ENCODE measurements at places on chromosomes 6 and 20.

DNA sequence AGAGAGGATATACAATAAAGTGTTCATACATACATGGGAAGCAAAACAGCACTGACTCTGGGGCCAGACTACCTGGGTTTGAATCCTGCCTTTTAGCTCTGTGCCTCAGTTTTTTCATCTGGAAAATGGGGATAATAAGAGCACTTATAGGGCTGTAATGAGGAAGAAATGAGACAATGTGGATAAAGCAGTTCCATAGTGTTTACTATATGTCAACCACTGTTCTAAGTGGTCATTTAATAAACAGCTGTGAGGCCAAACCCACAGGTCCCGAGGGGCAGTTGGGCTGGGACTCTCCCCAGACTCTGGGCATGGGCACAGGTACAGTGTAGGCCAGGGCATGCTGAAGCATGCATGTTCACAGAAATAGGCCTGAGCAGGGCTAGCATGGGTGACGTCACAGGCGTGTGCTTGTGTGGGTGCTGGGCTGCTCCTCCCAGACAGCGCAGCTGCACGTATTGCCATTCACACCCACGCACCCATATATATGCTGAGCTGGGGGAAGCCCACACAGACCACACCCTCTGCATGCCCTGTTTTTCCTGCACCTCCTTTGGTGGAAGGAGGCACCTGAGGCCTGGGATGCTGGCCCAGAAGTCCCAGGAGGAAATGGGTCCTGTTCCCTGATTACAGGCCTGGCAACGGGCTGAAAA lies 3.5 kb upstream of the PLCG1 start:
- DNase-seq = peak; percentile 69

- no peak for DNase-seq
Measured at GRCh38 chr6:13718123-13718458, 6.5 kb upstream of the RANBP9 start.

GRCh38 chr6:155881826-155882526 lies 426.3 kb upstream of the NOX3 start:
- DNase-seq = no peak

GRCh38 chr20:16095226-16095625 lies 478.0 kb downstream of the KIF16B start:
- no peak for DNase-seq

- no peak for DNase-seq
Measured at GRCh38 chr6:135385299-135385698, 112.2 kb downstream of the AHI1 start.

DNA sequence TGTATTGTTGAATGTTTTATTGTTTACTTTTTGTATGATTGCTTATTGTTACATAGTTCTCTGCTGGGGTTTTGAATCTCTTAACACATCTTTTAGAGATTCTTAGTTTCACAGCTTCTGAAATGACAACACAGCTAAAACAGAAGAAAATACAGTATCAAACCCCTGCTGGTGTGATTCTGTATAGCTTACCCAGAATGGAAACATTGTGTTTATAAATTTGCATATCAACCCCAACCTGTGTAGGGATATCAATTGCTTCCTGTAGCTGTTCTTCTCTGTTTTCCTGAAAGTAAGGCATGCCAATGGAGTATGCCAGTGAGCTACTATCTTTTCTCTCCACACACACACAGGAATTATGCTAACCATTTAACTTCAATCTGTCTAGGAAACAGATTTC lies 64.3 kb upstream of the ID4 start:
- no peak for DNase-seq
